ENCODE measurements at places on chromosomes 7 and 10.

GRCh38 chr10:17229967-17230682 lies 2.1 kb downstream of the VIM start:
- DNase-seq: peak; percentile 85

GRCh38 chr7:69657331-69657730 lies 59.1 kb downstream of the AUTS2 start:
- DNase-seq: no peak

- DNase-seq: no peak
Measured at GRCh38 chr7:30465046-30465810, 13.4 kb downstream of the NOD1 start.

- DNase-seq: no peak
Measured at GRCh38 chr7:139603896-139604295, 80.4 kb downstream of the CLEC2L start.

- no peak for DNase-seq
Measured at GRCh38 chr7:101874028-101874427, 56.6 kb downstream of the CUX1 start.
